HFFc6 (cell line): ENCODE measurements at places on chromosomes 11 and 22.
A peak's percentile ranks its signal among the peaks of the same experiment; 100 is the strongest.

DNA sequence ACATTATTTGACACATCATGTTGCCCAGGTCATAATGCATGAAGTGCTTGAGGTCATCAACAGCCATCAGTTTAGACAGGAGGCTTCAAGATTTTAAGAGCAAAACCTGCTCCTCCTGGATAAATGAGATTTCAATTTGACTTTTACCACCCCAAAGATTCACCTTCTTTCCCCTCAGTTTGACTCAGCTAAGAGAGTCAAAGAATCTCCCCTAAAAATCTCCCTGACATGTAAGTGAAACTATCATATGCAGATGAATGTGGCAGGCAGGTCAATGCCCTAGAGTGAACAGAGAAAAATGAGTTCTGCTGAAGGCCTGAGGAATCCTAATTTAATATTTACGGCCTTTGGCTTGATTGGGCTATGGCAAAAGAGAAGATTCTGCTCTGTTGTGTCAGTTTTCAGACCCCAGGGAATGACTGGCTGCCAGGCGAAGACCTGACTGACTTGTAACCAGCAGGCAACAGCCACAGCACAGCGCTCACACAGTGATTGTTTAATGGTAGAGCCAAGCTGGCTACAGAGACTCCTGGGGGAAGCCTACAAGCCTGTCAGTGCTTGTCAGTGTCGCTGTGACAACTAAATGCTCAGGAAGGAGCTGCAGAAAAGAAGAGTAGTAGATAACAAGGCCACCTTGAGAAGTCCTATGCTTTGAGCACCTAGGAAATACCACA is 491.2 kb upstream of the LRRC4C start:
- no peak for DNase-seq

- DNase-seq: peak; percentile 60
These were observed 39.0 kb downstream of the BMAL1 start for GRCh38 chr11:13316528-13316961.

- no peak for DNase-seq
These were observed 38.6 kb downstream of the SCGB1A1 start for GRCh38 chr11:62457478-62457877.

DNA sequence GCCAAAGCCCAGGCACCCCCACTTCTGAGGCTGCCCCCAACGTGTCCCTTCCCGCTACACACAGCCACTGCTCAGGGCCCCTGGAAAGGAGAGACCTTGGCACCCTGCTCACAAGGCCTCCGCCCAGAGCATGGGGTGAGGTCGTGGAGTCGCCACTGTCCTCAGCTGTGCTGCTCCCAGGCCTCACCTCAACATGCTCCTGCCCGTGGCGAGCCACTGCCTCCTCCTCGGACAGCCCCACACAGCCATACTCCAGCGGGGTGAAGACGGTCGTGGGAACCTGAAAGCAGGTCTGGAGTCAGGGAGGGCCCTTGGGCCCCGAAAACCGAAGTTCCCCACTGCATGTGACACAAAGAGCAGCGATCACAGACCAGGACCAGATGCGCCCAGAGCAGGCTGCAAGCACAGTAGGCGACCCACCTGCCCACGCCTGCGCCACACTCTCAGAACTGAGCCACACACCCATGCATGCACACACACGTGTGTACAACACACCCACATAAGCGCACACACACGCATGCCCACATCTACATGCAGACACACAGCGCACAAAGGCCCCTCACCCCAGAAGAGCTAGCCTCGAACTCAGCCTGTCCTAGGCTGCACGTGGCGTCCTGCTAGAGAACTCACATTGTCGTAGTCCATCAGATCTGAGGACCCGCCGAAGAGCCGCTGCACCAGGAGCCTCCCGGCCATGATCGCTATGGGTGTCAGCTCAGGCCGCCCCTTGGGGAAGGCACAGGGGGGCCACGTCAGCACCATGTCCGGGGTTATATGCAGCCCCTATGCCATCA is 25.5 kb upstream of the GNB1L start:
- no peak for DNase-seq

DNA sequence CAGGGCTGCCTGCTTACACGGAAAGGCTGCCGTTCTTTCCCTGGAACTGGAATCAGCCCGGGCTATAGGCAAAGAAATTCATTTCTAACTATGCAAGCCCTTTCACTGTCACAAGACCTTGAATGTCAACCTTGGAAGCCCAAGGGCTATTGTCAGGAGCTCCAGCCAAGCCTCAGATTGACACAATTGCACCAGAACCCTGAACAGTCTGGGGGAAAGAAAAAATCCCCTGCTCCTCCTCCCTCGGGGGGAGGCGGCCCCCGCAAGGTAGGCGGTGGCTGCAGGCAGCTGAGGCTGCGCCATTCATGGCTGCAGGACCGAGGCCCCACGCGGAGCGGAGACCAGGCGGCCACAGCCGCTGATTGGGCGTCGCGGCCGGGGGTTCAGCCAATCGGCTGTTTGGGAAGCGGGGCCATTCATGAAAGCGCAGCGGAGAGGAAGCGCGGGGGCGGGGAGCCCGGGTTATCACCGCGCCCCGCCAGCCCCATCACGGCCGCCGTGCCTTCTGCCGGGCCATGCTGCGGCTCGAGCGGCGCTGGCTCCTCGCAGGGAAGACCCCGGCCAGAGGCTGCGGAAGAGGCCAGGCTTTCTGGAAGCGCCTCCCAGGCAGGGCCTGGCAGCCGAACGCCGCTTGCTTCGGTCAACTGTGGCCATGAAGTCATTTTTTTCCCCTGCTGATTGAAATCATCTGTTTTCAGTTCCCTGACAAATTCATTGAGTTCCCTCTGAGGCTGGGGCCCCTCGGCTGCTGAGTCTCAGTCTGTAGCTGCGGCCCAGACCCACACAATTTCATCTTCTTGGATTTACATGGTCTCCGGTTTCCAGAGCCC is 38.1 kb upstream of the LINC01488 start:
- peak; percentile 95 for DNase-seq

DNA sequence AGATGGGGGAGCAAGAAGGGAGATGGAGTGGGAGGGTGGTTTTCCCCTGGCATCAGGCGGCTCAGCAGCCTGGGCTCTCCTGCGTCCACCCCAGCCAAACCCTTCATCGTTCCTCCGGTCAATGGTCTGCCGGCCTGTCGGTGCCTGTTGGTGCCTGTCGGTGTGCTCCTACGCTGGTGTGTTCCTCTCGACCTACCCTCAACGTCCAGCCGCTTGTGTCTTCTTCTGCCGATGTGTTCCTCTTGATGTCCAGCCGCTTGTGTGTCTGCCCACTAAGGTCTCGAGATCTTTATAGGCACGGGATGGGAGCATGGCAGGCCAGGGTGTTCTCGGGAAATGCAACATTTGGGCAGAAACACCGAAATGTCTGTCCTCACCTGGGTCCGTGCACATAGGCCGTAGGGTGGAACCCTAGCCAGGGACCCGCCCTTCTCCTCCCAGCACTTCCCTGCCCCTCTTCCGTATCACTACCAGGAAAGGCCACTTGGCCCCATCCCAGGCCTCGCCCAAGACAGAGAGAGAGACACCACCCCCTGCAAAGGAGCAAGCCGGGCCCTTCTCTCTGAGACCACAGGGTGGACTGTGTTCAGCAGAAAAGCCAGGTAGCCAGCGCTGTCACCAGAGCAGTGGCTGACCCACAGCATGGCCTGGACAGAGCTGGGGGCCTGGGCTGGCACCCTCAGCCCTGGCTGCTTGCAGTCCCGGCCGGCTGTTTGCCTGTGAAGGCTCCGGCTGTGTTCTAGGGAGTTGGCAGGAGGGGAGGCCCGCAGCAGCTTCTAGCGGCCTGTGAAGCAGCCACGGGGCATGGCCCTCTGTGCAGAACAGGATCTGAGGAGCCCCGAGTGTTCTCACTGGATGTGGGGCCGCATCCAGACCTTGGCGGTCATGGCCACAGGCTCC is 61.6 kb upstream of the KCNQ1OT1 start:
- no peak for DNase-seq

DNA sequence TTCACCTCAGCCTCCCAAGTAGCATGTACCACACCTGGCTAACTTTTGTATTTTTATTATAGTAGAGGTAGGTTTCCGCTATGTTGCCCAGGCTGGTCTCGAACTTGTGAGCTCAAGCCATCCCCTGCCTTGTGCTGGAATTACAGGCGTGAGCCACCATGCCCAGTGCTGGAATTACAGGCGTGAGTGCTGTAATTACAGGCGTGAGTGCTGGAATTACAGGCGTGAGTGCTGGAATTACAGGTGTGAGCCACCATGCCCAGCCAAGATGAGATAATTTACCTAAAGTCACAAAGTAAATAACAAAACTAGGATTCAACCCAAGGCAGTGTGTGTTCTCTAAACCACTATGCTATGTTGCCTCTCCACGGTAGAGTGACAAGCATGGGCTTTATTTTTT is 3.6 kb upstream of the UBXN1 start:
- DNase-seq: no peak

DNA sequence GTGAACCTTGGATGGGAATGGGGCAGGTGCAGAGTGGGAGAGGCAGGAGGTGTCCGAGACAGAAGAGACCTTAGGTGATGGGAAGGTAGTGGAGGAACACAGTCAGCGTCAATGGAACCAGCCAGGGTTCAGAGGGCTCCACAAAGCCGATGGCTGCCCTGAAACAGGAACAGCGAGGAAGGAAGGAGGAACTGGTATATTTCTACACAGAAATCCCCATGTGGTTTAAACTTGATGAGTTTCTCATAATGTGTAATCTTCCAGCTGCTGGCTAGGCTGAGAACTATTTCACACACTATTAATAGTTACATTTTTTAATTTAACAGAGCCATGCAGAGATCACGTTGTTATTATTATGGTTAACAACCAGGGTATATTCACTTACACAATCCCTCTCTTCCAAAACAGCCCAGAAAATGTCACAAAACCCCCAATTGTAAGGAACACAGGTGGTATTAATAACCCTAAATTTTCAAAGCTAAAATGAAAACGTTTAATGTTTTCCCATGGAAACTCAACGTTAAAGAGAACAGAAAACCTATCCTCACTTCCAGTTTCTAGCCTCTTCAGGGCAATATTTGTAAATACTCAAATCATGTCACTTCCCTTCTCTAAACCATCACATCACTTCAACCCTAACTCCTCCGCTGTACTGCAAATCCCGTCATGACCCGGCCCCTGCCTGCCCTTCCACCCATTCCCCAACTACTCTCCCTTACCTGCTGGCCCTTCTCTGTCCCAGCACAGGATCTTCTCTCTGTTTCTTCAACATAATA is 74.5 kb upstream of the ARFGAP3 start:
- no peak for DNase-seq

- peak; percentile 97 for DNase-seq
These were observed 64.2 kb upstream of the BLID start for GRCh38 chr11:122179961-122180834.

DNA sequence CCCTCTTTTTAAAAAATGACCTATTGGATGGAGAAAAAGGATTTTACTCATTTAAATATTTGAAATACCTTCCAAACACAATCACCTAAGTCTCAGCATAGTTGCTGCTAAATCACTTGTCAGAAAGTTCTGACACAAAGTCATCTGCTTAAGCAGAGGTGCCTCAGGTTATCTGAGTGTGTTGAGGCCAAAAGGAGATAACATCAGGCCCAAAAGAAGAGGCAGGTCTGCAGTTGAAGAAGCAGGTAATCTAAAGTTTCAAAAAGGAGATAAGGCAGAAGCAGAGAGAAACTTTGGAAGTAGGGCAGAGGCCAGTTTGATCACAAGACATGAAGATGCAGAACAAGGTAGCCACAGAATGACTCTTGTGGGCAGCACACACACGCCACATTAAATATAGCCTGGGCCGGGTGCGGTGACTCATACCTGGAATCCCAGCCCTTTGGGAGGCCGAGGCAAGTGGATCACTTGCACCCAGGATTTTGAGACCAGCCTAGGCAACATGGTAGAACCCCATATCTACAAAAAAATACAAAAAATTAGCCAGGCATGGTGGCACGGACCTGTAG is 175.7 kb upstream of the API5 start:
- DNase-seq: no peak

DNA sequence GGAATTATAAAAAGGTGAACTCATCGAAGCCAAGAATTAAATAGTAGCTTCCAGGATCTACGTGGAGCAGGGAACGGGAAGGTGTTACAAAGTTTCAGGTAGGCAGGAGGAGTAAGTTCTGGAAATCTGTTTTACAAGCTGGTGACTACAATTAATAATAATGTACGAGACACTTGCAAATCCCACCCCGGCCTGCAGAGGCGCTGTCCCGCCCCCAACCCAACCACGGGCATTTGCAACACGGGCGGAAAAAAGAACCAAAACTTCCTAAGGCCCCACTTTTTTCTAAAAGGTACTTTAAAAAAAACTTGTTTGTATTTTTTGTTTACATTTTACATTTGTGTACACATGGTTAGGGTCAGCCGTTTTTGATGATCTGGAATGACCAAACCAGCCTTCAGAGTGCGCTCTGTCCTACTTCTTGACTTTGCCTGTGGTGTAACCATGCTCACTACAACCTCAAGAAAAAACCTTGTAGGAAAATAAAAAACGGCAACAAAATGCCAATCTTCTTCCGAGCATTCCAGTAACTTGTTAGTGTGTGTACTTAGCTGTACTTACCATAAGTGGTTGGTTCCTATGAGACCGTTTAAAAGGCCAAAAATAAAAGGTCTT is 449.6 kb upstream of the B3GAT1 start:
- DNase-seq: no peak

DNA sequence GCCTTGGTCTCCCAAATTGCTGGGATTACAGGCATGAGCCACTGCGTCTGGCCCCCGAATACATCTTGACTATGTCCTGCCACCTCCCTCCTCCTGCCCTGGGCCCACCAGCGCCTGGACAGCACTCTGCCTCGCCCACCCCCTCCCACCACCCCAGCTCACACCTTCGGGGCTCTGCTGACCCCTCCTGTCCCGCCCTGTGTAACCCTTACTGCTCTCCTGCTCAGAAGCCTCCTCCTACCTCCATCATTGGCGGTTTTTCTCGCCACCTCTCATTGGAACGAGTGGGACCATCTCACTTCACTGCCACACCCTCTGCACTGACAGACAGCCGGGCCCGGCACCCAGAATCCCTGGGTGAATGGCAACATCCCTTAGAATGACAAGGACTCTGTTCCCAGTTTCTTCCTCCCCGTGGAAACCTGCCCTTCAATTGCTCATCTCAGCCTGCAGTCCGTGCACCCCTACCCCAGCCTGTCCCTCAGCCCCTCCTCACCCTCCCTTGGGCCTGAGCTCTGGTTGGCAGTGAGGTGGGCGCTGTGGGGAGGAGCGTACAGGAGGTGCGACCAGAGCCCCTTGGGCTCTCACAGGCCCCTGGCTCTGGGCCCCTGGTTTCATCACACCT is 32.2 kb downstream of the LRRC74B start:
- no peak for DNase-seq
